RPMI7951 (cell line): ENCODE measurements at places on chromosomes 7 and 10. TPM values are rescaled to one million over a fixed set of nuclear protein-coding genes. Genes with fewer than 3 reads are reported as not detected.

The FLNC gene
- 6.7 and 11.2 TPM in 2 replicates for total RNA-seq

GRCh38 chr10:16242859-16243613 is 193.8 kb upstream of the PTER start:
- no peak for DNase-seq

DNA sequence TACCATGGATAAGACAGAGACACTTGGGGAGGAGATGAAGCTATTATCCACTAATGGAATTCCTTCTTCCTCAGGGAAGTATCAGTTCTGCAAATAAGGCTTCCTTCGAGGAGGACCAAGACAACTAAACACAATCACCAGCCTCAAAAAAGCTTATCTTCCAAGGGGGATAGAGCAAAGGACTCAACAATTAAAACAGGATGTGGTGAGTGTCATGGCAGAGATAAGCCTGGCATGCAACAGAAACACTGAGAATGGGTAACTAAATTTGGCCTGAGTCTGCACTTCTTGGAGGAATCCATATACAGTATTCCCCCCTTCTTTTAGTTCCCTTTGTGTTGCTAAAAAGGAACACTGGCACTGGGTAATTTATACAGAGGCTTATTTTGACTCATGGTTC is 1285.2 kb downstream of the GATA3 start:
- DNase-seq: no peak

GRCh38 chr7:50558294-50559053 is 6.7 kb downstream of the DDC start:
- DNase-seq: no peak

DNA sequence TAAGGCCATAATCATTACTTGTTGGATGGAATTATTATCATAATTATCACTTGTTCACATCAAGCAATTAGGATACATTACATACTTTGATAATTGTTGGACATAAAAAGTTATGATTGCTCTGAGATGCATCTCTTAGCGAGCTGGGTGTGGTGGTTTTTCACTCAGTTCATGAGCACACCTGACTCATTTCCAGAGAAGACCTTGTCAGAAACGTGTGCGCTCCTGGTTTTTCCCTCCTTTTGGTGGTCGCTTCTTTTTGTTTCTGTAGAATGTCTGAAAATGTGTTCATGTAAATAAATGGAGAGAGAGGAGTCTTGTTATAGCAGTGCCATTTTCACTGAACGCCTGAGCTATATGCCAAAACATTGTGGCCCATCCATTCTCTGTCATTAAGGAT is 141.3 kb downstream of the PAXIP1 start:
- no peak for DNase-seq

GRCh38 chr7:107353701-107354100 is 116.2 kb upstream of the GPR22 start:
- no peak for DNase-seq

The GRM8 gene
- total RNA-seq: not detected in 2 replicates

DNA sequence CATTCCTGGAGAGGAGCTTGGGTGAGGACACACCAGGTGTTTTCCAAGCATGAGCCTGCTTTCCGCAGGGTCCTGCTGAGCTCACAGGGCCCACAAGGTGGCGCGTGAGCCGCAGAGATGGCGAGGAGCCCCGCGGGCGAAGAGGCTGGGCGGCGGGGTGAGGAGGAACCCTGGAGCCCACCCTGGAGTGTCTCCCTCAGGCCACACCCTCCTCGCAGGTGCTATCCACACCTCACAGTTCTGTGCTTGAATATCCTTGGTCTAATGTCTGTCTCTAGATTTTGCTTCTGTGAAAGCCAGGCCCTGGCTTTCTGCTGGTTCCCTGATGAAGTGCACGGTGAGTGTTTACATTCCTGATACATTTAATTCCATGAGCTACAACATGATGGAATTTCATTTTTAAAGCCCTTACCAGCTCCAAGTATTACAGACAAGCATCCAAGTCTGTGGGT is 433.6 kb downstream of the ACTR3B start:
- DNase-seq: no peak

The HOXA5 gene
- 4.7 and 5.6 TPM in 2 replicates for total RNA-seq

DNA sequence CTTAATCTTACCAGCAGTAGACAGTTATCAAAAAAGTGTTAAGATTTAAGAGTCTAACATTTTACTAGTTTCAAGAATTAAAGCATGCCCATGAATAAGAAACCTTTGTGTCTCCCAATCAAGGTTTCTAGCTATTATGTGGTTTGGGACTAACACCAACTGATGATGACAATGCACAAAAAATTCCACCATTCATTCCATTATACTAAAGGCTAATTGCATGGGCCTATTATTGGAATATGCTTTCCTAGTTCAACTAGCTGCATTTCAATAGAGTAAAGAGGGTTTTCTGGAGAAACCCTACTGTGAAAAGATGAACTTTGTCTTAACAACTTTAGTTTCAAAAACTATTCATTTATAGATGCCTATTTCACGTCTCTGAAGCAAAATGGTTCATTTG is 44.6 kb downstream of the UBE2H start:
- no peak for DNase-seq

DNA sequence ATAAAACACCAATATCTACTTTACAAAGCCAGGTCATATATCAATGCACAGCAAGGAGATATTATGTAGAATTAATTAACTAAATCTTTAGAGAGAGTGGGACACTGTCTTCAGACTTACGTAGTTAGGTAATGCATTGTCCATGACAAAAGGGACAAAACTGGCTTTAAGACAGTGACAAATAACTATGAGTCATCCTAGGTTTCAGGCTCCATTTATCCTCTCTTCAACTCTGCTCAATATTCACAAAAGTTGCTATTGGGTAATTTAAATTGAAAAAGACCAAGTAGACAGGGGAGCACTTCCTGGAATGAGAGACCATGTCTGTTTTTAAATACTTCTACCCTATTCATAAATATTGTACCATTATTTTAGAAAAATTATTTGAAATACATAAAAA is 464.5 kb downstream of the ARL4A start:
- DNase-seq: no peak

The ADAM12 gene
- total RNA-seq: 34.8 and 38.6 TPM in 2 replicates

DNA sequence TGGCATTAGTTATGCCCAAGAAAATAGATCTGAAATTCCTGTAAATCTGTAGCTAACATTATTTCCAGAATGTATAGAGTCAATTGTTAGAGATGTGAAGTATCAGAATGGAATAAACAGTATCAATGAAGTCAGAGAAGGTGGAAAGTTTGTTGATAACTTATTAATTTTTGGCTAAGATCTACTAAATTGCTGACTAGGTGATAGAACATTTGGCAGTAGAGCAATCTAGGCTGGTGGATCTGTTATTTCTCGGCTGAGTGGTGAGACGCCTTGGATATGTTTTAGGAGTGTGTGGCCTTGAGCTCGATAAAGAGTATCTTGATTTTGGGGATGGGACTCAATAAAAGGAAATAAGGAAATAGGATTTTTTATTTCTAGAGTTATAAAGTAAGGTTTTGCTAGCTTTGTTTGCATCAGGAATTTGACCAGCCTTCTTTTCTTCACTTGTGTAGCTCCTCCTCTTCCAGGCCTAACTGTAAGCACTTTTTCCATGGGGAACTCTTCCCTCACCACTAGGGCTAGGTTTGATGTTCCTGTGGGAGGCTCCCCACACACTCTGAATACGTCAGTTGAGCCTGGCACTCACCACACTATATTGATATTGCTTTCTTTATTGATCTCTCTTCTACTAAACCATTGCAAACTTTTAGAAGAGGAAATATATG is 86.8 kb upstream of the CSTF2T start:
- no peak for DNase-seq

DNA sequence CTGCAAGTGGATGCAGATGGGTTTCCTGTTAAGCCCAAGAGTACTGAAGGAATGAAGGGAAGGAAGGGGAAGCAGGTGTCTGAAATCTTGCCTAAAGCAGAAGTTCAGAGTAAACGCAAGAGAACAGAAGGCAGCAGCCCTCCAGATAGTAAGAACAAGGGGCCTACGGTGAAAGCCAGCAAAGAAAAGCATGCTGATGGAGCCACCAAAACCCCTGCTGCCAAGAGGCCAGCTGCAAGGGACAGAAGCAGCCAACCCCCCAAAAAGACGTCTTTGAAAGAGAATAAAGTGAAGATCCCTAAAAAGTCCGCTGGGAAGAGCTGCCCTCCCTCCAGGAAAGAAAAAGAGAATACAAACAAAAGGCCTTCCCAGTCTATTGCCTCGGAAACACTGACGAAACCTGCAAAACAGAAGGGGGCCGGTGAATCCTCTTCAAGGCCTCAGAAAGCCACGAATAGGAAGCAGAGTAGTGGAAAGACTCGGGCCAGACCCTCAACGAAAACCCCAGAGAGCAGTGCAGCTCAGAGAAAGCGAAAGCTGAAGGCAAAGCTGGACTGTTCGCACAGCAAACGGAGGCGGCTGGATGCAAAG is 152.5 kb downstream of the LCOR start:
- no peak for DNase-seq

The TUBAL3 gene
- 1.2 and 1.4 TPM in 2 replicates for total RNA-seq

The PNLIPRP1 gene
- total RNA-seq: not detected in 2 replicates

DNA sequence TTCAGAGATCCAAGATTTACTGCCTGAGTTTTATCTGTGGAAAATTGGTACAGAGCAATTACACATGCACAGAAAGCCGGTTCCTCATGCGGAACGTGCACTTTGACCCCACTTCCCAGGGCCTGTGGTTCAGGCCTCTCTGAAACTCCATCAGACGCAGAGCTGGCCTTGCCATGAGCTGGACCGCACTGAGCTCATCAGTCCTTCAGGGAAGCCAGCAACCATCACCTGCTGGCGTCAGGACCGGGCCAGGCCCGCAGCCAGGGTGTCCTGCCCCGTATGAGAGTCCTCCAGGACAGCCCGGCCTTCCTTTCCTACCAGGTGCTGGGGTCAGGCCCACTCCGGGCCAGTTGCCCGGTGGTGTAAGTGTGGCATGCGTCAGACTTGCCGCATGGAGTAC is 446.5 kb upstream of the FOXK1 start:
- DNase-seq: no peak

The PRSS37 gene
- not detected in 2 replicates for total RNA-seq

DNA sequence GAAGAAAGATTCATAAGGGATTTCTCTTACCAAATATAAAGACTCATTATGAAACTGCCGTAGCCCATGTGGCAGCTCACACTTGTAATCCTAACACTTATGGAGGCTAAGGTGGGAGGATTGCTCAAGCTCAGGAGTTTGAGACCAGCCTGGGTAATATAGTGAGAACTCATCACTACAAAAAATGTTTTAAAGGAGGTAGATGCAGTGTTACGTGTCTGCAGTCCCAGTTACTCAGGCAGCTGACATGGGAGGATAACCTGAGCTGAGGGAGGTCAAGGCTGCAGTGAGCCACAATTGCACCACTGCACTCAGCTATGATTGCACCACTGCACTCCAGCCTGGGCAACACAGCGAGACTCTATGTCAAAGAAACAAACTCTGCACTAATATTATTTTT is 18.1 kb upstream of the DNA2 start:
- DNase-seq: no peak

GRCh38 chr10:124255556-124255955 is 162.2 kb upstream of the CHST15 start:
- DNase-seq: no peak

DNA sequence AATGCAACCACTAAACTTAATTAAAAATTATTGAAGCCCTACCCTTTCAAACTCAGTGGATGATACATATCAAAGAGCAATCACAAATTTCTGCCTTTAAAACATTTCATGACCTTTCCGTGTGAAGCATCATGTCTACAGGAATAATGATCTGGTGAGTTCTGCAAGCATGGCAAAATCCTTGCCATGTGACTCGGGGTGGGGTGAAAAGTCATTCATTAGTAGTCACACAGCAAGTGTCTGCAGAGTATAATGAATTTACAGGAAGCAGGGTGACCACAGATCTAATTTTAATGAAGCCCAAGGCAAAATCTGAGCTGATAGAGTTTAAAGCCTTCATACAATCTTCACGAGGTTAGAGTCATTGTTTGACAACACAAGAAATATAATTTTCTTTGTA is 351.9 kb downstream of the THSD7A start:
- DNase-seq: no peak

The RPEL1 gene
- total RNA-seq: 0.10 and 0.12 TPM in 2 replicates

DNA sequence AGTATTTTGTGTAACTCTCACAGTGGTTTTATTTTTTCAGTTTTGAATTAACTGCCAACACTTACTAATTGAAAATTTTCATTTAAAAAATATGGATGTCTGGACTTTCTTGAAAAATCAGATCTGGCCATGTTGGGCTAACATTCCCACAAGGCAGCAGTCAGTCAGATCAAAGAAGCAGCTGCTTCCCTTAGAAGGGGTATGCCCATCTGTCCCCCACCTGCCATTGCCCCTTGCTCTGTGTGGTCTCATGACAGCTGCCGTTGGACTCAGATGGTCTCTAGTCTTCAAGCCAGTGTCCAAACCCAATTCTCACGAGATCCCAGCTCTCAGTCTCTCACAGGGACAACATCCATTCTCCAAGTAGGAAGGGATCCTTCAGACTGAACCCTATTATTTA is 212.1 kb upstream of the GHITM start:
- DNase-seq: no peak

The AKR1D1 gene
- total RNA-seq: not detected in 2 replicates

The PTPRN2 gene
- 6.8 and 9.0 TPM in 2 replicates for total RNA-seq

DNA sequence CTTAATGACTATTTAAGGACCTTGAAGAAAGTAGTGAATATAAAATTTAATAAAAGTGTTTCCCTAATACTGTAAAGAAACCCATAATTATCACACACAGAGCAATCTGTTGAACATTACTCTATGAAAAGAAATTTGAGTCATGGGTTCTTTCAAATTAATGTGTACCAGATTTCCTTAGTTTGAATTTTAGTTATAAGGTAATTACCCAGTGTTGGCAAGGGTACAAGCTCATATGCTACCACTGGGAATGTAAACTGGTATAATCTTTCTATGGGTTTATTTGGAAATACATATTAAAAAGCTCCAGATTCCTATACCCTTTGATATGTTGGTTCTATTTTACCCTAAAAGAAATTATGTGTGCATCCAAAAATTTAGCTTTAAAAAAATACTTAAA is 22.9 kb downstream of the PANK1 start:
- DNase-seq: no peak

DNA sequence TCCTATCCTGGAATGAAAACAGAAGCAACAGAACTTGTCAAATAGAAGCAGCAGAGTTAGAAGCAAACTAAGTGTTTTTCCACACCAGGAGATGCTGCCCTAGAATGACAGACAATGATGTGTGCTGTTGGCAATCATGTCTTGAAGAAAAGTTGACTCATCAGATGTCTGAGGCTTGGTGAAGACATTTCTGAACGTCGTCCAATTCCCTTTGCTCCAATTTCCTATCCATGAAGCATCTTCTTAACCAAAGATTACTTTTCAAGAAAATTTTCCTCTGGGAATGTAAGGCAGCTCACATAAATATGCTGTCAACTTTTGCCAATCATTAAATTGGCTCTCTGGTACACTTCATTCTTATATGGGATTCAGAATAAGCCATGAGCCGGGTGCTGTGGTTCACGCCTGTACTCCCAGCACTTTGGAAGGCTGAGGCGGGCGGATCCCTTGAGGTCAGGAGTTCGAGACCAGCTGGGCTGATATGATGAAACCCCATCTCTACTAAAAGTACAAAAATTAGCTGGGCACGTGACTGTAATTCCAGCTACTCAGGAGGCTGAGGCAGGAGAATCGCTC is 34.6 kb downstream of the MALSU1 start:
- DNase-seq: peak; percentile 98

GRCh38 chr7:114886241-114886640 is 35.7 kb upstream of the MDFIC start:
- no peak for DNase-seq

- peak; percentile 47 for DNase-seq
These were observed 107.9 kb upstream of the PPIF start for GRCh38 chr10:79239275-79239779.

GRCh38 chr7:121307021-121307574 is 21.7 kb upstream of the WNT16 start:
- DNase-seq: no peak
